RWPE1 (cell line): ENCODE measurements at places on chromosomes 2 and 18.

GRCh38 chr2:26411419-26411818, 9.7 kb downstream of the DRC1 start:
- no peak for DNase-seq

DNA sequence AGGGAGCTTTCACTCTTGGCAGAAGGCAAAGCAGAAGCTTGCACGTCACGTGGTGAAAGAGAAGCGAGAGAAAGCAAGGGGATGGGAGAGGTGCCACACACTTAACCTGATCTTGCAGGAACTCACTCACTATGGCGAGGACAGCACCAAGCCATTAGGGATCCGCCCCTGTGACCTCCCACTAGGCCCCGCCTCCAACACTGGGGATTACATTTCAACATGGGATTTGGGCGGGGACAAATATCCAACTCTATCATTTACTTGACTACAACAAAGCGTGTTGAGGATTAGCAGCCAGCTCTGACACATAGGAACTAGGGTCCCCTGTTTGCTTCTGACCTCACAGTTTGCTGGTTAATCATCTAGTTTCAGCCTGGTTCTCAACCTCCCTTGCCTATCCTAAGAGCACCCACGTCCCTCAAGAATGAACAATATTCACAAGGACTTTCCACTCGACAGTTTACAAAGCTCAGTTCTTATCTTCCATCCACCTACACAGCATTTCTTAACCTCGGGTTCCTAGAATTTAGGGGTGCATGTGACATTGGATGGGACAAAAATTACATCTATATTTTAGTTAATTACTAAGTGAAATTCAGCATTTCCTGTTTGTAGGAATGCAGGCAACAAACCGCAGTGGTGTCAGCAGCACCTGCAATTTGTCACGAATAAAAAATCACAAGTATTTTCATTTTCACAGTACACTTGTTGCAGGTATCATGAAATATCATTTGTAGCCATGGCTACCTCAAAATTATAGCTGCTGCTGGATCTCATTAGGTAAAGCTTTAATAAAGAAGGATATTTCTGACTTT, 36.0 kb downstream of the LBH start:
- DNase-seq: no peak

GRCh38 chr2:168174756-168175155, 72.6 kb downstream of the STK39 start:
- DNase-seq: no peak

GRCh38 chr2:195337597-195337996, 319.4 kb upstream of the SLC39A10 start:
- DNase-seq: no peak

GRCh38 chr18:55405475-55405874, 182.5 kb downstream of the TCF4 start:
- no peak for DNase-seq
